ENCODE measurements at places on chromosomes 2 and 18.

GRCh38 chr2:151422917-151423439 lies 13.3 kb downstream of the RIF1 start:
- DNase-seq: no peak

DNA sequence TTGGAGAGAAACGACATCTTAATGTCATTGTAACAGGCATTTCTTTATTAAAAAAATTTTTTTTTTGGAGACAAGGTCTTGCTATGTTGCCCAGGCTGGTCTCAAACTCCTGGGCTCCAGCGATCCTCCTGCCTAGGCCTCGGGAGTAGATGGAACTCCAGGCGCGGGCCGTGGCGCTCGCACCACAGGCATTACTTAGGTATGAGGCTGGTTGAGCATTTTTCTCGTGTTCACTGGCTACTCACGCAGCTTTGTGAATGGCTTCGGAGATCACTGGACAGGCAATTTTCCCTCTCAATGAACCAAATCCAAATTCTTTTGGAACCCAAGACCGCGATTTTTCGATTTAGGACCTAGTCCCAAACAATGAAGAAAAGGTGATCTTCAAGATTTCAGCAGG lies 795 bp upstream of the TCF7L1 start:
- no peak for DNase-seq

DNA sequence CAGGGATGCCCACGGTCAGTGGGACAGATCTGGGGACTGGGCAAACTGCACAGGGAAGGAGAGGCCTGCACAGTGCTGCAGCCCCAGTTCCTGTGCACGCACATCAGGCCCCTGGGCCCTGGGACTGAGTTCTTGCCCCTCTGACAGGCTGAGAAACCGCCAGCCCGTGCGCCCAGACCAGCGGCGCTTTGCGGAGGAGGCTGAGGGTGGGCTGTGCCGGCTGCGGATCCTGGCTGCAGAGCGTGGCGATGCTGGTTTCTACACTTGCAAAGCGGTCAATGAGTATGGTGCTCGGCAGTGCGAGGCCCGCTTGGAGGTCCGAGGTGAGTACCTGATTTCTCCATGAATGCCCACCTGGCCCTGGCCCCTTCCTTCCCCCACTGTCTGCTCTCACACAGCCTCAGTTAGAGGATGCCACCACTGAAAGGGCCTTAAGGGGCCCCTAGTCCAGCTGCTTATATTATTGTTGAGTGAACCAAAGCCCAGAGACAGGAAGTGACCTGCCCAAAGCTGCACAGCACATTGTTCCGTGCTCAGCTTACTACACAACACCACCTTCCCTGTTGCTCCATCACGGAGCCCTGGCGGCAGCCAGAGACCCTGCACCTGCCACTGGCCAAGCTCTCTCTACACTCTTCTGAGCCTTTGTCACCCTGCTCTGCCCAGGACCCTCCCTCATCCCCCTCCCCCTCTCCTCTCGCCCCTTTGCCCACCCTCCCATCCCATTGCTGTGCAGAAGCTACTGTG lies 29.8 kb downstream of the SPEG start:
- DNase-seq: no peak

DNA sequence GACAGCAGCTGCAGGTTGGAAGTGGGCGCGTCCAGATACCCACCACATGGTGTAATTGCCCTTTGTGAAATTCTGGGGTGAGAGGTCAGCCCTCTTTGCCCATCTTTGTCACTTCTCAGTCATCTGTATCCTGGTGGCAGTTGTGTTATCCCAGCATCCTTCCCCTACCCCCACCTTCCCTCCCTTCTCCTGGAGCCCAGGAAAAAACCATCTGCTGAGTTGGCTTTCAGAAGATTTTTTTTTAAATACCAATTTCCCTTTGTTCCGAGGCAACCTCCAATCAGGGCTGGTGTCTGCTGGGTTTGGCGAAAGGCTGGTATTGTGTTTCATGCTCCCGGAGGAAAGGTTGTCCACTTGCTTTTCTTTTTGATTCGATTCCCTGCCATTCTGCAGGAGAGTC lies 35.2 kb downstream of the SETBP1 start:
- DNase-seq: peak; percentile 45

- DNase-seq: no peak
Measured at GRCh38 chr2:55581435-55581834, 36.0 kb downstream of the PPP4R3B start.

DNA sequence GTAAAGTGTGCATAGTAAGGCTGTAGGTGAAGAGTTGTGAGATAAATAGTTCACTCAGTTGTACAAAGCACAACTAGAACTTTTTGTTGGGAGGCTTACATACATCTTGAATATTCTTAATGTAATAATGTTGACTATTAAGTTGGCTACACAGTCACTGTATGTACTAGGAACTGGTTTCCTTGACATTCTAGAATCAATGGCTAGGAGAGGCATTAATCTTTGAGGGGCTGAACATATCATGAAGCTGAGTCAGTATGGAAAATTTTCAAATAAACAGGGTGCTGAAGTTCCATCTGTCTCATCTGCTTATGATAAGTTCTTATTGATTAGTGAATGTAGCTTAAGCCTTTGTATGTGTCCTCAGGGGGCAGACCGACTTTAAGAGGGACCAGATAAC lies 23.4 kb downstream of the METTL21A start:
- DNase-seq: no peak

GRCh38 chr2:241993386-241994005 lies 124.0 kb downstream of the RTP5 start:
- no peak for DNase-seq

DNA sequence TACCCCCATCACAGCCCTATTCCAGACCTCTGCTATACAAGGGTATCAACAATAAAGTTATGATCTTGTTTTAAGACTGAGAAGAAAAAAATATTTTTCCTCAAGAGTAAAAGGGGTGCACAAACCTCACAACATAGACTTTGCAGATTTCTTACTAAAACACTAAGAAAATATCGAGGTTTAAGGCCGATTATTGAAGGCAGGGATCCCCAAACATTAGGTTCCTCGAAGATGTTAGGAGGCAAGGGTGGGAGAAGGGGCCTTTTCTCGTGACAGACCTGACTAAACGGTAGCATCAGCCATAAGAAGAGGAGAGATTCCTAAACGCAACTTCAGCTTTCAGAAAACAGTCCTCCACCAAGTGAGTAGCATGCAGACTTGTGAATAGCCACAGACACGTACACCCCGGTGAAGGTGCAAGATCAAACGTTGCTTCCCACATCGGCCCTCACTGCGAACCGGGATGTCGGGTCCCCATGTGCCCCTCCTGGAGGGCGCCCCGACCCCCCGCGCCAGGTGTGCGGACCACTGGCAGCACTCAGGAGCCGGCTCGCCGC lies 678 bp downstream of the PIAS2 start:
- peak; percentile 68 for DNase-seq

- DNase-seq: no peak
Measured at GRCh38 chr2:156903335-156903734, 354.2 kb upstream of the GALNT5 start.

DNA sequence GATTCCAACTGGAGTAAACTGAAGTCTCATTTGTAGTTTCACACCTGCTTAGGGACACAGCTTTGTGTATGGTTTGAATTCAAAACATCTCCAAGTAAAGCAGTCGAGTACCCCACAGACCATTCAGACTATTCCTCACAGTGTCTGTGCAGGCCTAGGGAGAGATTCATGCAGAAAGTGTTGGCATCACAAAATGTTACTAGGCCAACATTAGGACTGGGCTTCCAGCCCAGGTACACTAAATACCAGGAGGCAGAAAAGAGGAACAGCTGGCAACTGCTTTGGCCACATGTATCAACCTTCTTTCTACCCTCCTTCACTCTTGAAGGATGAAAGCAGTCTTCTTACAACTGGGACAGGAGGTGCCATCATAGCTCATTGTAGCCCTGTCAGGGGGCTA lies 270.4 kb upstream of the TMEFF2 start:
- DNase-seq: no peak

GRCh38 chr2:30421604-30422443 lies 25.2 kb upstream of the LCLAT1 start:
- DNase-seq: peak; percentile 46

DNA sequence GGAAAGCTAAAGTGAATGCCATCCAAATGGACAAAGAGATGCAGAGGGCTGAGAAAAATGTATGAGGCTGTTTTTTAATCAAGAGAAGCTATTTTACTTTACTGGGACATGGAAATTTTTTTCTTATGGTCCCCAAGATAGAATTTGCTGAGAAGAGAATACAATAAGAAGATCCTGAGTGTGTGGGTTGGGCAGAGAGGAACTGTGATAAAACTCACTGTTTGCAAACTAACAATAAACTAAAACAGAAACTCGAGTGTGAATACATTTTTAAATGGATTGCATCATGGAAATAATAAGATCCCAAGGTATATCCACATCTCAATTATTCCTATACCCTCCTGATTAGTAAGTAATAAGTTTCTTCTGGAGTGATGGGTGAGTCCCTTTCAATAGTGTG lies 4.4 kb downstream of the NEB start:
- DNase-seq: no peak

DNA sequence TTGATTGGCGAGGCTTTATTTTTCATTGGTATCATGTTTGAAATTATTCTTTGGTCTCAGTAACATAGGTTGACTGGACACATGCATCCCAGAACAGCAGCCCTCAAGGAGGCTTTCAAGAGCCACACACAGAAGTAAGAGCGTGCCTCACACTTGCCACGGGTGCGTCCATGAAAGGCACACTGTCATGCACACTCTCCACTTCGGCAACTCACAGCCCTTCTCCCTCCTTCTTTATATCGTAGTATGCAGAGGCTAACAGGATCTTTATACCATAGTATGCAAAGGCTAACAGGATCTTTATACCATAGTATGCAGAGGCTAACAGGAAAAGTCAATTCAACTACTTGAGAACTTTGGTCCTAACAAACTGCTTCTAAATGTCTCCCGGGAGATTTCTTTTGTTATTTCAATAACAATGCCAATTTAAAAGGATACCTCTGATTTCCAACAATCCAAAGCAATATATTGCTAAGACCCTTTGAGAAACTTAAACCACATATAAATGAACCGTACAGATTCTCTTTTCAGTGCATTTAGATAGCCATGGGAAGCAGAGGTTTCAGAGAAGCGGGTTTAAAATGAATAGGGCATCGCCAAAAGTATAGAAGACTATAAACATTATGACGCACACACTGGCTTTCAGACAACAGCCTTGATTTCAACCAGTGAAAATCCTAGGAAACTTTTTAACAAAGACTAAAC lies 26.5 kb upstream of the ZNF516 start:
- peak; percentile 44 for DNase-seq

DNA sequence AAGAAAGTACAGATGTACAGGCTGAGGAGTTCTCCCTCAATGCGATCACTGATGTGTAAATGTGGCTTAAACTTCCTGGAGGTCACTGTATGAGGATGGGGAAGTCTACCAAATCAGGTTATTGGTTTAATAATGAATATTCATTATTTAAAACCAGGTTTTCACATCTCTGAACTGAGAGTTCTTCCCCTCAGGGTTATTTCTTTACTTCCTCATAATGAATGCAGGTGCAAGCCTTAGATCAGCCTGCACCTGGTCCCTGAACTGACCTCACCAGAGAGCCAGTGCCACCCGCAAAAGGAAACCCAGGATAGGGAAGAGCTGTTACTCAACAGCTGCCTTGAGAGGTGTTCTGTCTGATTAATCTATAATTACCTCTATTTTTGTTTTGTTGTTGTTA lies 369.0 kb downstream of the EPHA4 start:
- DNase-seq: no peak

- DNase-seq: peak; percentile 80
Measured at GRCh38 chr2:28413152-28413898, 20.7 kb downstream of the FOSL2 start.

- DNase-seq: no peak
Measured at GRCh38 chr2:26632624-26633185, 8.5 kb downstream of the CIB4 start.

- DNase-seq: peak; percentile 30
Measured at GRCh38 chr2:28717339-28717758, 34.3 kb upstream of the PPP1CB start.

GRCh38 chr2:27875089-27875881 lies 14.9 kb downstream of the RBKS start:
- no peak for DNase-seq

- no peak for DNase-seq
Measured at GRCh38 chr2:237451643-237452469, 35.2 kb upstream of the MLPH start.

DNA sequence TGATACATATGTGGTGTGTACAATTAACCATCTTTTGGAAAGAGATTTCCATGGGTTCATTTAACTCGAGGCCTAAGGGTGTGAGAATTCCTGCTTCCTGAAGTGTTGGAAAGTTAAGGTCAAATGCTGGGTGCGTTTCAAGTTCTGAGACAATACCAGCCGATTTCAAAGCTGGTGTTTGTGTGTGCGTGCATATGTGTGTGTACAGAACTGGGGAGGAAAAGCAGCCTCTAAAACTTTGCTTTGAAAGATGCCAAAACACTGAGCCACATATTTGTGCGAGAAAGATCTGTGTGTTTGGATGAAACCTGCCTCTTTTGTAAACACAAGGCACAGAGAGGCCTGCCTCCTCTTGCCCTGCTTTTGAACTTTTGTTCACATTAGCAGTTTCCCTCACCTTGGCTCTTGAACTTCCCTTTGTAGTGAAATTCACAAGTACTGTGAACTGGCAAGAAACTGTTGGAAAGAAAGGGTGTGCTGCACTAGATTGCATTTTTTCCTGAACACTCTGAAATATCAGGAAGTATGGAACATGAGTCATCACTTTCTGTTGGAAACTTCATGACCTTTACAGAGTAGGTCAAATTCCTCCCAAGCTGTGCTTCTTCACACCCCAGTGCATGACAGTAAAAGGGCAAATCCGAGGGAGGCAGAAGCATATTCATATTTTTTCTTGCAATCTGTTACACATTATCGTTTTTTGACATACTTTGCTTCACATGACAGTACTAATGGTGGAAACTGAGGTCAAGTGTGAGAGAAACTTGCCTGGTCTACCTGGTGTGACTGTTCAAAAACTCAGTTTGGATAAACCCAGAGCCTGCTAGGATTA lies 20.0 kb upstream of the CAVIN2 start:
- no peak for DNase-seq

- DNase-seq: no peak
Measured at GRCh38 chr18:70158992-70159717, 46.3 kb downstream of the RTTN start.

GRCh38 chr2:158034198-158034866 lies 67.3 kb upstream of the UPP2 start:
- peak; percentile 70 for DNase-seq

DNA sequence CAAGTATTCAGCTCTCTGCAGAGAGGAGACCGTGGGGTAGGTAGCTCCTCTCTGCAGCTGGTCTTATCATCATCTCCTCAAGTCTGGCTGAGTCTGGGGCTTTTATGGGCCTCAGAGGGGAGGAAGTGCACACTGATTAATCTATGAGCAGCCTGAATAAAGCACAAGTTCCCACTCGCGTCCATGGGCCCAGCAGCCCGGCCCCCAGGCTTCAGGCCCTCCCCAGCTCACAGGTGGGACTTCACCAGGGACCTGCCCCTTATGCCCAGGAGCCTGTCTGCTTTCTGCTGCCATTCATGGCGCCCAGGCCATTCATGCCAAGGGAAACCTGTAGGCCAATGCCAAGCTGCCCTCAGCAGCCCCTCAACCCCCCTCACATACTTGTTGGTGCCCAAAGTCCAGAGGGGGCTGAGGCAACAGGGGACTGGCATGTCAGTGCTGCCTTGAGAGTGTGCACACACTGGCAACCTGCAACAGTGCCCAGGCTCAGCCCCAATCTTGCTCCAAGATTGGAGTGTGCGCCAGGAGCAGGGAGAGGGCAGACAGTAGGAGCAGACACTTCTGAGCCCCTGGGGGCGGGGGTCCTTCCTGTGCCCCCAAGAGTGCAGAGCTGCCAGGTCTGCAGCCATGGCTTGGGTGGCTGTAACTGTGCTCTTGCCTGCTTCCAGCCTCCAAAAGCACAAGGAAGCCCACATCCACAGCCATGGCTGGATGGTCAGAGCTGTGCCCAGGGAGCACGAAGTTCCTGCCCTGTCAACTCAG lies 375.6 kb upstream of the VWC2L start:
- no peak for DNase-seq

GRCh38 chr2:6909431-6910385 lies 7.5 kb upstream of the RNF144A start:
- no peak for DNase-seq

Measured in retina (tissue), 1 donor.